ENCODE measurements at places on chromosomes 12 and 14.

- DNase-seq: no peak
Measured at GRCh38 chr12:120092551-120093335, 23.8 kb downstream of the RAB35 start.

GRCh38 chr14:62528296-62528695, 517.0 kb downstream of the KCNH5 start:
- no peak for DNase-seq

GRCh38 chr12:94660436-94660835, 10.1 kb upstream of the TMCC3 start:
- no peak for DNase-seq

DNA sequence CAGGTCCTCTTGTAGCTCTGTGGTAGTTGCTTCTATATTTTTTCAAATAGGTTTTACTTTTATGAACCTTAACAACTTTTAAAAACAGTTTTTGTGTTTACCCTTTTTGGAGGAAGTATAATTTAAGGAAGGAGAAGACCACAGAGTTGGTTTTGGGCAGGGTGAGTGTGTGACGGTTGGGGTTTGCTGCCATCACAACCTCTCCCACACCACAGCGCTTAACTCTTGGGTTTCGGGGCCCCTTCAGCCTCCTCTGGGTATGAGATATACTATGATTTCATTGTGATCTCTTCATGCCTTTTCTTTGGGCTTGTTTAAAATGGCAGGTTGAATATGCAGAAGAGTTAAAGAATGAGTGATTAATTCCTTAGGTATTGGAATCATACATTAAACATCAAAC, 228.7 kb upstream of the CRY1 start:
- DNase-seq: no peak

DNA sequence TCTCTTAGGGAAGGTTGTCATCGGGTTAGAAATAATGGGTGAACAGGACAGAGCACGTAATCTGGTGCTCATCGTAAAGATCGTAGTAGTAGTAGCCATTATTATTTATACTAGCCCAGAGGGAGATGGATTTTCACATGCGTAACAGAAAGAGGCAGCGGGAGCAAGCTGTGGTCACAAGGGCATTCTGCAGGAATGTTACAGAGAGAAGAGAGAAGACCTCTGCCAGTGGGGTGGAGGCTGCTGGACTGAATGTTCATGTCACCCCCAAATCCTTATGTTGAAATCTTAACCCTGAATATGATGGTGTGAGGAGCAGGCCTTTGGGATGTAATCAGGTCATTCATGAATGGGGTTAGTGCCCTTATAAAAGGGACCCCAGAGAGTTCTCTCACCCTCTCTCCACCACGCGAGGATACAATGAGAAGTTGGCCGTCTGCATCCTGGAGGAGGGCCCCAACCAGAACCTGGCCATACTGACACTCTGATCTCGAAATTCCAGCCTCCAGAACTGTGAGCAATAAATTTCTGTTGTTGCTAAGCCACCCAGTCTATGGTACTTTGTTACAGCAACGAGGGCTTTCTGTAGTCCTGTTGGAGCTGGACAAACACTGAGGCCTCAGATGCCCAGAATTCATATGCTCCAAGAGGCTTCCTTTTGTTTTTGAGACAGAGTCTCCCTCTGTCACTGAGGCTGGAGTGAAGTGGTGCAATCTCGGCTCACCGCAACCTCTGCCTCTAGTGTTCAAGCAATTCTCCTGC, 131.2 kb upstream of the MED13L start:
- DNase-seq: no peak

DNA sequence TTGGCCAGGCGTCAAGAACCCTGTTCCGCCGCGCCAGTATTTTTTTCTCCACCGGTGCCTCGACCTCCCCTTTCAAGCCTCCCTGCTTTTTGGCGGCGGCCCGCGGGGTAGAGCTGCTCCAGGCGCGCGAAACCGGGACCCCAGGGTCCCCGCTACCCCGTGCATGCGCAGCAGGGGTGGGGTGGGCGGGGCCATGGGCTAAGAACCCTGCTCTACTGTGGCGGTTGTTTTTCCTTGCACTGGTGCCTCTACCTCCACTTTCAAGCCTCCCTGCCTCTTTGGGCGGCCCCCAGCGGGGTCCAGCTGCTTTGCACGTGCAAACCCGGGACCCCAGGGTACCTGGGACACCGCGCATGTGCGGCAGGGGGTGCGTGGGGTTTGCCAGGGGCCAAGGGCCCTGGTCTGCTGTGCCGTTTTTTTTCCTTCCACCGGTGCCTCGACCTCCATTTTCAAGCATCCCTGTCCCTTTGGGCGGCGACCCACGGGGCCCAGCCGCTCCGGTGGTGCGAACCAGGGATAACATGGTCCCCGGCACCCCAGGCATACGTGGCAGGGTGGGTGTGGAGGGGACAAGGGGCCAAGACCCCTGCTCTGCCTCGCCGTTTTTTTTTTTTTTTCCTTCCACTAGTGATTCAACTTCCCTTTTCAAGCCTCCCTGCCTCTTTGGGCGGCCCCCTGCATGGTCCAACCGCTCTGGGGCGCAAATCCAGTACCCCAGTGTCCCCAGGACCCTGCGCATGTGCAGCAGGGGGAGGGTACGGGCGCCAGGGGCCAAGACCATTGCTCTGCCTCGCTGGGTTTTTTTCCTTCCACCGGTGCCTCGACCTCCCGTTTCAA, 326.8 kb downstream of the ALG10 start:
- no peak for DNase-seq

DNA sequence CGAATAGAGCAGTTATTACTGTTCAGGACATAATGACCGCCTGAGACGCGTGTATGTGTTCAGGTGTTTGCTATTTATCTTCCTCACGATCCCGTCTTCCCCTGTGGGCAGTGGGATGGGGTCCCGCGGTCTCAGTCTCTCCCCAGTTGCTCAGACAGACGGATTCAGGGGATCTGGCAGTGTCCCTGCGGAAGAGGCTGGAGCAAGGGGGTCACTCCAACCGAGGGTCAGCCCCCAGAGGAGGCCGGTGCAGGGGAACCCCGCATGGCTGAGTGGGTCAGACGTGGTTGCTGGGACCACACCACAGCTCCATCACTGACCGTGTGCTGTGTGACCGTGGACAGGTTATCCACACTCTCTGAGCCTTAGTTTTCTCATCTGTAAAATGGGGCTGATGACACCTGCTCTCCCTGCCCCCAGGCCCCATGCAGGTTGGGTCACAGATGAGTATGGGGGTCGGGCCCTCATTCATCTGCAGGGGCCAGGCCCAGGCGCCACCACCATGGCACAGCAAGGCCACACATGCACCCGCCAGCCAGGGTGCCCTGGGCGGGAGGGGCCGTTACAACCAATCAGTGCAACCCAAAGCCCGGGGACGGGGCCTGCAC, 5.2 kb downstream of the MMP17 start:
- no peak for DNase-seq

- no peak for DNase-seq
Measured at GRCh38 chr12:53770281-53770680, 18.5 kb upstream of the CISTR start.

- no peak for DNase-seq
Measured at GRCh38 chr12:120249266-120249874, 16.2 kb downstream of the PXN start.

DNA sequence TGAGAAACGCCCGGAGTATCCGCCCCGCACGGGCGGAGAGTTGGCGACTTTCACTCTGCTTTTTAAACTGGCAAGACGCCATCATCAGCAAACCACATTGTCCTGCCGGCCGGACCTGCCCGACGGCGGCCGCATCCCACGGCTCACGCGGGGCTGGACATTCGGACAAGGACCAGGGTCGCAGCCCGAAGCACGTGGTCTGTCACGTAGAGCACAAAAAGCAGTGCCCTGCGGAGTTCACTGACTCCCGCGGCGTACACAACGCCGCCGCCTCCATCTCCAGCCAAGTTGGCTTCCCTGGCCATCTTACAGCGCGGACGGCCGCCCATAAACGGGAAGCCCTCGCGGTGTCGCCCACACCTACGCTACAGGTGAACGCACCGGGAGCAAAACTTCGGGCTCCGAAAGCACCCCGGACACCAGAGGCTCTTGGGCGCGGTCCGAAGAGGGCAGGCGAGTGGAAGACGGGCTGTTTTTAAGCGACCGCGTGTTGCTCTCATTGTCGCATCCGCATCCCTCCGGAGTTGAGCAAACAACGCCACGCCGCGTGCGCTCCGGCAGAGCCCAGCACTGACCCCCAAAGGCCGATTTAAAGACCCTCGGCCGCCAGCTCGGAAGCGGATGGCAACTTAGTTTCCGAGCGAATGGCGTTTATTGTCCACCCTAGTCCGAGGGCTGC, 966 bp downstream of the SINHCAF start:
- DNase-seq: no peak

DNA sequence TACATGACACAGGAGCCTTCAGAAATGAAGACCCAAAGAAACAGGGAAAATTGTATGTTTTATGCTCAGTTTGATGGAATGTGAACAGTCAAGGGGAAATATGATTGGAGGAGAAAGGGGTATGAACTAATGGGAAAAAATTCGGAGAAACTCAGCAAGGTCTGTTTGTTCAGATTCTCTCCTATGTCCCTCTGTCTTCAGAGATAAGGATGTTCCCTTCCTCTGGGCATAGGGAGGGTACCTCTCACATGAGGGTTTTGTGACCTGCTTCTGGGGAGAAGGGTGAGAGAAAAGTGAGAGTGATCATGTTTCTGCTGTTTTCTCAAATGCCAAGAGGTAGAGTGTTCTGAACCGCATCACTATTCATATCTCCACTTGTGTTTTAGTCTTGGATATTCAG, 26.6 kb upstream of the LIMA1 start:
- no peak for DNase-seq

GRCh38 chr14:54200726-54201125, 196.1 kb upstream of the CDKN3 start:
- DNase-seq: no peak

GRCh38 chr14:67984274-67984673, 164.7 kb downstream of the RAD51B start:
- no peak for DNase-seq

DNA sequence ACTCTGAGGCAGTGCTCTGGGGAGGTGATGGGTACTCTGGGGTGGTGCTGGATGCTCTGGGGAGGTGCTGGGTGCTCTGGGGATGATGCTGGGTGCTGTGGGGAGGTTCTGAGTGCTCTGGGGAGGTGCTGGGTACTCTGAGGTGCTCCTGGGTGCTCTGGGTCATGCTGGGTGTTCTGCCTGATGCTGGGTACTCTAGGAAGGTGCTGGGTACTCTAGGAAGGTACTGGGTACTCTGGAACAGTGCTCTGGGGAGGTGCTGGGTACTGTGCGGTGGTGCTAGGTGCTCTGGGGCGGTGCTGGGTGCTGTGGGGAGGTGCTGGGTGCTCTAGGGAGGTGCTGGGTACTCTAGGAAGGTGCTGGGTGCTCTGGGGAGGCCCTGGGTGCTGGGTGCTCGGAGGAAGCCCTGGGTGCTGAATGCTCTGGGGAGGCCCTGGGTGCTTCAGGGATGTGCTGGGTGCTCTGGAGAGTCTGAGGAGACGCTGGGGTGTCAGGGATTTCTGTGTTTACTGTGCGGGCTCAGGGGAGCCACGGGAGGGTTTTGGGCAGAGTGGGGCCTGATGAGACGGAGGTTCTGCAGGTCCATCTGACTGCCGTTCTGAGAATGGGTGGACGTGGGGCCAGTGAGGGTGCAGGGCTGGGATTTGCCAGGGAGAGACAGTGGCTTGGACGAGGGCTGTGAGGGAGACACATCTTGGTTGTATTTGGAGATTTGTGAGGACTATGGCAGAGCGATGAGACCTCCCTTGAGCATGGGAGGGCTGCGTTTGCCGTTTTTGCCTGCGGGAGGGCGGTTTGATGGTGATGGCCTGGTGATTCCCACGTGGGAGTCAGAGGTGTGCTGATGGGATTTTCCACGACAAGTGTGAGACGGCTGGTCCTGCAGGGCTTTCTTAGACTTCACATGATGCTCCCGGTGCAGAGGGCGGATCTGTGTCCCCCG, 30.0 kb downstream of the MMP17 start:
- no peak for DNase-seq

- no peak for DNase-seq
Measured at GRCh38 chr14:71662291-71662790, 269.9 kb upstream of the RGS6 start.

- no peak for DNase-seq
Measured at GRCh38 chr14:39673270-39673711, 241.1 kb upstream of the FBXO33 start.
